Hematopoietic multipotent progenitor cell treated with erythropoietin and hydrocortisone succinate and interleukin-3 and kit ligand, for 4 days (in vitro differentiated cells): ENCODE measurements at places on chromosomes 3 and 15.
A peak's percentile ranks its signal among the peaks of the same experiment; 100 is the strongest.

GRCh38 chr3:189071446-189071845 lies 100.3 kb upstream of the TPRG1 start:
- no peak for DNase-seq

- DNase-seq, result no peak
Measured at GRCh38 chr3:152445212-152445611, 176.5 kb downstream of the MBNL1 start.

DNA sequence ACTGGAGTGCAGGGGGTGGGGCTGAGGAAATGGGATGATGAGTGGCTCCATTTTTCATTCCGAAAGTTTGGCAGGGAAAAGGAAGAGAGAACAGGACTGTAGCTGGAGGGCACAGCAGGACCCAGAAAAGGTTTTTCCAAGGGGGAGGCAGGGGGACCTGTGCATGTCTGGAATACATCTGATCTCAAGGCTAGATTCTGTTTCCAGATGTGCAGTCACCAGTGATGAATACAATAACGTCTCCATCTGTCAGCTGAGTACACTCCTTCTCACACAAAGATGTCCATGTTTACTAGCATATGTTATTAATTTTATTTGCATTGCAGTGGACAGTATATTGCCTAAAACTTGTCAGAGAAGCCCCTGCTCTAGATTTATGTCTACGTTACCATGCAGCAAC lies 39.9 kb upstream of the PRTG start:
- no peak for DNase-seq

GRCh38 chr3:190424478-190425439 lies 24.9 kb downstream of the TMEM207 start:
- peak; percentile 86 for DNase-seq

DNA sequence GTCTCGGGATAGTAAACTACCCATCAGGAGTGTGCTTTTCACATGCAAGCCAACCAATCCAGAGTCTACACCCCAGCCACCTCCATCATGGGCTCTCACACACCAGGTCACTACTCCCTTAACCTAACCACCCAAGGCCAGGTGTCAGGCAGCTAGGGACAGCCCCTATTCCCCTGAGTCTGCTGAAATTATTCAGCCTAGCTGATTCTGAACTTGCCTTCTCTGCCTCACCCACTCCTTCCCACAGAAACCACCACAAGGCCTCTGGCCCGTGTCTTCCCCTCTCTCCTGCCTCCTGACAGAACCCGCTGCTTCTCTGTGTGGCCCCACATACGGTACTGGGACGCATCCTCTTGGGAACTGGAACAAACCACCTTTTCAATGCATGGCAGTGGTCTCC lies 82.1 kb downstream of the PCSK6 start:
- no peak for DNase-seq

GRCh38 chr3:24781454-24781853 lies 286.8 kb upstream of the THRB start:
- DNase-seq, result no peak

DNA sequence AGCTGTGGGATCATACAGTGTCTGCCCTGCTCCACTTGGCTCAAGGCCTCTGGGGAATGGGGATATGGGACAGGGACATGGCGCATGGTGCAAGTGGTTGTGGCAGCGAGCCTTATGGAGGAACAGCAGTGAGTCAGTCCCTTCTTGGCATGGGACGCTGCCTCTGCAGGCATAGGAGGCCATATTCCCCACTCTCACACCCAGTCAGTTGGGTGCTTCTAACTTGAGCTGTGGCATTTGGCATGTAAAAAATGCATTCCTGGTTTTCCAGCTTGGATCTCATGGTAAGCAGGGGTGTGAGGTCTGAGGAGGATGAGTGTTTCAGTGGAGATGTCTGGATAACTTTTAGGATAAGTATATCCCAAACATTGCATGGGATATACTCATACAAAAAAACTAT lies 31.6 kb upstream of the UBE2Q2 start:
- DNase-seq, result no peak

DNA sequence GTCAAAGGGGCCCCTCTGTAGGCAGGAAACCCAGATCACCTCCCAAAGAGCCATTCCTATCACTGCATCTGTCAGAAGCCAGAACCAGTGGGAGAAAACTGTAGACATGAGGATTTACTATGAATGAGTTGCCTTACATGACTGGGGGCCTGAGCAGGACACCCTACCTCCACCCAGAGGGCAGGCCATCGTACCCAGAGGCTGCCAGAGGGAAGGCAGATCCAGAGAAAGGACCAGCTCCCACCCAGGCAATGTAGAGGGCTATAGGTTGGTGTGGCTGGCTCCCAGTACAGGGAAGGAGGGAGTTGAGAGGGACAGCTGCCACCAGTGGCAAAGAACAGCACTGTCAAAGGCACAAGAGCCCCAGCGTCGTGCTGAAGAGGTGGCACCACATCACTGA lies 233.2 kb downstream of the OCA2 start:
- DNase-seq, result no peak

DNA sequence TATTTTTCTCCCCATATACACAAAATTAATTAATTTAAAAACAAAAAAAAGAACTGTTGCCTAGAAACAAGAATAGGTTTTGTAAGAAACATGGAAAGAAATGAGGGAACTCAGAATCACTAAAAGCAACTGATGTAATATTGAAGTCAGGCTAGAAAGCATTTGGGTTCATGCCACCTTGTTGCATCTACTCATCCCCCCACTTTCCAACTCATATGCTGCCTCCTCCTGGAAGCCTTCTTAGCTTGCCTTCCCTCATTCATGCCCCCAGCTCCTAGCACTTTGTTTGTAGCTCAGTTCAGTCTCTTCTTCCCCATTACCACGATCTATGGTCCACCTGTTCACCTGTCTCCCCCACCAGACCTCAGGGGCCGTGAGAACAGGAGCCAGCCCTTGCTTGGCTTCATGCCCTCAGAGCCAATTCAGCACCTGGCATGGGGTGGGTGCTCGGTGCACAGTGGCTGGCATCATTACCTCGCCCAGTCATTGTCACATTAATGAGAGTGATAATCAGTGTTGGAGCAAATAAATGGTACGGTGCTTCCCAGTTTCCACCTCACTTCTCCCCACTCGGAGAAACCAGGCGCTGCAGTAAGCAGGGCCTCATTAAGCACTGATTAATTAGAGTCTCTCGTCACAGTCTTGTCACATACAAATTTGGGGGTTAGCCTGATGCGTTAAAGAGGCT lies 62.4 kb upstream of the SLC6A1 start:
- no peak for DNase-seq

GRCh38 chr3:68007621-68008226 lies 353.3 kb upstream of the SUCLG2 start:
- DNase-seq, result peak; percentile 0

DNA sequence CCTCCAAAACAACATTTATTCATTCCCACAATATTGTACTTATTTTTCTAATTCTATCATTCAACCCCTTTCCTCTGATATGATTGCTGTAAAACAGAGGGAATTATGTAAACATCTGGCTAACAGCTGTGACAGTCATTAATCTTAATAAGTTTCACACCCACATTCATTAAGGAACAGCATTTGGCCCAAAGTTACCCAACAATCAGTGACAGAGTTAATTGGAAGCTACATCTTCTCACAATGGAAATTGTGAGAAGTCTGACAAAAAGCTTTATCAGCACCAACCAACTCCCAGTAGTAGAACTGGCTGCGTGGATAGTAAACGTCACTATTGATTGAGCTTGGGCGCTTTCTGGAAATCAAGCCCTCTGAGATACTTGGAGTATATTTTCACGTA lies 165.8 kb upstream of the SLC24A5 start:
- no peak for DNase-seq

DNA sequence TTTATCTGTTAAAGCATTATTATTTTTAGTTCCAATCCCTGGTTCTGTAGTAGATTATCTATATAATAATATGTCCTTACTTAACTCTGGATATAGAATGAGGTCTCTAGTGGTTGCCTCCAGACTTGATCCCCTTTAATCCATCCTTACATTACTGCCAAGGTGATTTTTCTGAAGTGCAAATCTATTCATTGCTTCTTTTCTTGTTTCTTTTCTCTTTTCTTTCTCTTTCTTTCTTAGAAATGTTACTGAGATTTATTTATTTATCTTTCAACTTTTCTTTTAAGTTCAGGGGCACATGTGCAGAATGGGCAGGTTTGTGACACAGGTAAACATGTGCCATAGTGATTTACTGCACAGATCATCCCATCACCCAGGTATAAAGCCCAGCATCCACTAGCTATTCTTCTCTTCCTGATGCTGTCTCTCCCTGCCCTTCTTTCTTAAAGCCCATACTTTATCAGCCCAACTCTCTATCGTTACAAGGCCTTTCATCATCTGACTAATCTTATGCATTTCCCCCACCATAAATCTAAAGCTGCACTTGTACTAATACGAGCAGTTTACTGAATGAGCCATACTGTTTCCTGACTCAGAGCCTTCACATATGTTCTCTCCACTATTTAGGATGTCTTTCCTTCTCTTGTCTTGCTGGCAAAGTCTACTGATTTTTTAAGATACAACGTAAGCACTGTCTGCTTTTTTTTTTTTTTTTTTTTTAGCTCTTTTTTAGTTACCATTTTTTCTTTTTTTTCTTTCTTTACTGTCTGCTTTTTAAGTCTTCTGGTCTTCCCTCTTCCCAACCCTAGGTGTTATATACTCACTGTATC lies 4.6 kb downstream of the GLCE start:
- no peak for DNase-seq

GRCh38 chr3:50089609-50089945 lies 858 bp downstream of the RBM5 start:
- DNase-seq, result no peak

GRCh38 chr3:195007766-195008165 lies 263.2 kb downstream of the XXYLT1 start:
- peak; percentile 82 for DNase-seq

- DNase-seq, result no peak
Measured at GRCh38 chr15:32659340-32660155, 18.0 kb downstream of the SCG5 start.

- DNase-seq, result no peak
Measured at GRCh38 chr3:95351158-95351557, 1288.3 kb downstream of the NSUN3 start.

GRCh38 chr3:78666470-78666800 lies 1101.4 kb downstream of the ROBO1 start:
- no peak for DNase-seq

DNA sequence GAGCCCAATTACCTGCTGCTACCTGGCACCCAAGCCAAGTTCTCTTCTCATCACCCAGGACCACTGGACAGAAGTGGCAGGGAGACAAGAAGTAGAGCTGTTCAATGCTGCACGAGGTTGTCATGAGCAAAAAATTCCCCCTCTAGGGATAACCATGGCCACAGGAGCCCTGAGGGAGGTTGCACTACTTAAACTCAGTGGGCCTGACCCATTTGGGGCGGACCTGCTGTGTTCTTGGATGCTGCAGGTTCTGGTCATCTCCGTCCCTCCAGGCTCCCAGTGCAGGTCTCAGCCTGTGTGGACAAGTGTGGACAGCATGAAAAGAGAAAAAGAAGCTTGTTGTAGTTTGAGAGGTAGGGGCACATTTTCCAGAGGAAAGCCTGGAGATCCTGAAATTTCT lies 26.1 kb upstream of the MANF start:
- DNase-seq, result no peak
